Fibroblast of skin of scalp (primary cell): ENCODE measurements at places on chromosomes 3 and 15.
A peak's percentile ranks its signal among the peaks of the same experiment; 100 is the strongest.

DNA sequence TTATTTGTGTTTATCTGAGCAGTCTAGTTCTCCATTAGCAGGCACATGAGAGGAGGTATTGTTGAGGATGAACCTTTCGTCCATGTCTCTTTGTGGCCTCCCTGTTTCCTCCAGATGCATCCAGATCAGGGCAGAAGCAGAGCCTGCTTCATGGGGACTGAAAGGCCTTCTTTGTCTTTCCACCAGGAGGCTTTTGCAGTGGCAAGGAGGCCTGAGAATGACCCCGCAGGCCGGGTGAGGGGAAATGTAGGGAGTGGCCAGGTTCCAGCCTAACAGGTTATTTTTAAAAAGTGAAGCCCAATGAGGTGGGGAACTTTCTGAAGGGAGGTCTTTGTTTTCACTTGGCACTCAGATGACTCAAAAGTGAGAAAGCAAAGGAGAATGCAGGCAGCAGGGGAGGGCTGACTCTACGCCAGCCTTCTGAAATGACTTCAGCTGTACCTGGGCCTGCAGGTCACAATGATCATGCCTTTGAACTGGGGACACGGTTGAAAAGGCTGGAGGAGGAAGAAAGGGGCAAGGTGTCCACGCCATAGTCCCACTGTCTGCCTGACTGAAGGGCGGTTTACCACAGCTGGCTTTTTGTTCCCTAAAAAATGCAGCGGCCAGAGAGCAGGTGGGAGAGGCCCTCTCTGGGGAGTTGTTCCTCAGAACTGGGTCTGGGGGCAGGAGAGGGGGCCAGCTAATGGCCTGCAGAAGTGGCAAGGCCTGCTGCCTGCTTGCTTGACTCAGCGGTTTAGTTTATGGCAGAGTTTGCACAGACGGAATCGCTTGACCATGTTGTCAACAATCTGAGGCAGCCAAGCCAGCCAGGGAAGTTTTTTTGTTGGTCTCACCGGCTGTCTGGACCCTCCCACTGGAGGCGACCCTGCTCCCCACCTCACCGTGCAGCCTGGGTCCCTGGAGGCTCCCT lies 28.7 kb downstream of the CMTM7 start:
- no peak for DNase-seq

- DNase-seq = no peak
Observed at GRCh38 chr15:57263520-57263919, 112.8 kb upstream of the CGNL1 start.

GRCh38 chr3:60856257-60857046 lies 394.8 kb downstream of the FHIT start:
- no peak for DNase-seq

DNA sequence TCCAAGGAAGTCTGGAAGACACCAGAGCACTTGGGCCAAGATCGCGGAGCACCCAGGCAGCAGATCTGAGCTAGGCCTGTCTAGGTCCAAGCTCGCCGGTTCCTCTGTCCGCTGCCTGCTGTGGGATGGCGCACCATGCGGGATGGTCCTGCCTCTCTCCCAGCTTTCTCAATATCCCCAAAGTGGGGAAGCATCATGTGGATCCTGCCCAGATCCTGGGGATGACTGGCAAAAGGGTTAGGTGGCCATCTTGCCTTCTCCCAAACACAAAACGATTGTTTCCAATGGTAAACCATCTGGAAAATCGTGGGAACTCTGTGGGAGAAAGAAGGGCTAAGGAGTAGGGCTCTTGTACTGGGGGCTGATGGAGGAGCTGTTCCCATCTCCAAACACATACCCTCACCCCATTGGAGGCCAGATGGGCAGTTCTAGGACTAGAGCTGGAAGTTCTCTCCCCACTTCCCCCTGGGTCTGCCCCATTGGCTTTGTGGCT lies 8.9 kb downstream of the PRKCD start:
- DNase-seq = no peak

DNA sequence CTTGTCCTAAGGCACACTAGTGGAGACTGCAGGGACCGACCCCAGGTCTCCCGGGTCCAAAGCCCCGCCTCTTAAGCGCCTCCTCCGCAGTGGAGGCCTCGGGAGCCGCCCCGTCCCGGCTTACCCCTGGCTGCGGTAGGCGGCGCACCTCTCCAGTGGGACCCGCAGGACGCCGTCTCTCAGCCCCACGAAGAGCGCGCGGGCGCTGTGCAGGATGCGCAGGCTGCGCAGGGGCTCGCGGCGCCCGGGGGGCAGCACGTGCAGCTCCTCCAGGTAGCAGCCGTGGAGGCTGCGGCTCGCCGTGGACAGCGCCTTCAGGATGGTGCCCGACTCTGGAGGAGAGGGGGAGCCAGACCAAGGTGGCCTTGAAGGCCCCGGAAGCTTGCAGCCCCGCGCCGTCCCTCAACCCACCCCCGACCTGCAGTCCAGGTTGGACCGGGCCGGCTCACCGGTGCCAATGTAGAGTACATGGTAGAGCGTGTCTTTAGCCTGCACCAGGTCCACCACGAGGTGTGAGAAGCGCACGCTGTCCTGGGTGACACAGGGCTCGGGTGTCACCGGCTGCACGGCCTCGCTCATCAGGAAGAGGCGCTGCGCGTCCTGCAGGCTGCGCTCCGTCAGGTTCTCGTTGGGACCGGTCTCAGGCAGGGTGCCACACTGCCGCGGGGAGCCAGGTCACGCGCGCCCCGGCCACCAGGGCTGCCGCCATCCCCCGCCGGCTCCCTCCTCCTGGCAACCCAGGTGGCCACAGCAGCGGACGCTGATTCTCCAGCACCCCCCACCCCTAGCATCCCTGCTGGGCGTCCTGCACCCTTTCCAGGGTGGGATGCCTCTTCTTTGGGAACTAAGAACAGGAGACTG lies 105.5 kb downstream of the SEMA5B start:
- DNase-seq = no peak

- DNase-seq = no peak
Observed at GRCh38 chr3:170220871-170221270, 1.4 kb upstream of the PRKCI start.

DNA sequence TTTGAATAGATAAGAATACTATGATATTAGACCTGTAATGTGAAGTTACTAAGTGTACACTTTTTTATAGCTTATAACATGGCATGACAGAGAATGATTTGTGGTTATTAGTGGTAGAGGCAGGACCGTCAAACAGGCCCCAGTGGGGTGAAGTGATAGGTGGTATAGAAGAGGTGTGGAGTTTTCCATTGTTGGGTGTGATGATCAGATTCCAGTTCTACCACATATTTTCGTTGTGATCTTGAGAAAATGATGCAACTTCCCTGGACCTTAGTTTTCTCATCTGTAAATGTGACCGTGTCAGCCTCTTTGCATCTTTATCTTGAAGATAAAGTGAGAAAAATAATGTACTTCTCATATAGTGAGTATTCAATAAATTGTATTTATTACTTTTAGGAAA lies 30.3 kb upstream of the UTS2B start:
- no peak for DNase-seq

- no peak for DNase-seq
Observed at GRCh38 chr15:74192751-74193150, 9.8 kb downstream of the STRA6 start.

GRCh38 chr3:153767601-153768560 lies 353.3 kb upstream of the ARHGEF26 start:
- DNase-seq = no peak

GRCh38 chr3:29181149-29181780 lies 99.6 kb upstream of the RBMS3 start:
- no peak for DNase-seq

DNA sequence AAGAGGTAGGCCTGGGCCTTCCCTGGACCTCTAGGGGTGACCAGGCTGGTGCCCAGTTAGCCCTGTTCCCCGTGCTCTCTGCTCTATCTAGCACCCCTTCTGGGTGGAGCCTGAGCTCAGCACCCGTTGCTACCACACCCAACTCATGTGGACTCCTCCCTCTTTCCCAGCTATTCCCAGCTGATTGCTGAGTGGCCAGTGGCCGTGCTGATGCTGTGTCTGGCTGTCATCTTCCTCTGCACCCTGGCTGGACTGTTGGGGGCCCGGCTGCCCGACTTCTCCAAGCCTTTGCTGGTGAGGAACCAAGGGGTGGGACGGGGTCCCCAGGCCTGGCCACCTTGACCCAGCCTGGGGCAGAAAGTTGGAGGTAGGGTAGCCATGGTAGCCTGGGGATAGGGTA lies 6.2 kb downstream of the DISP2 start:
- no peak for DNase-seq

DNA sequence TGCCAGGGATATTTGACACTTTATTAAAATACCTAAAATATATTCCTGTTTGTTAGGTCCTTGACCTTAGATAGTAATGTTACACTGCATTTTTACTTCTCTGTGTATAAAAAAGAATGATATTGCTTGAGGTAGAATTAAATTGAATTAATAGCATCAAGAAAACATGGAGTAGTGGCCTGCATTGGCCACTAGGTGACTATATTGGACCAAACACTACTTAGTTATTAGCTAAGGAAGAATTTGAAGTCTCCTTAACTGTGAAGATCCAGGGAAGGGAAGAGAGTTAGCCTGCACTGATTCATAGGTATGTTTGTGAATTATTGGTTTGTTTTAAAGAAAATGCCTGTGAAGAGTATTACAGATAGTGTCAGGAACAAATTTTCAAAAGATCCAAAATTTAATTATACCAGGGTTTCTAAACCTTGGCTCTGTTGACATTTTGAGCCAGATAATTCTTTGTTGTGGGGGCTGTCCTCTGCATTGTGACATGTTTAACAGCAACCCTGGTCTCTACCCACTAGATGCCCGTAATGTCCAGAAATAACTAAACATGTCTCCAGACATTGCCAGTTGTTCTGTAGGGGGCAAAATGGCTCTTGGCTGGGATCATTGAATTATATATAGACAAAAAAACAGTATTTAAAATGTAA lies 103.6 kb upstream of the THSD4 start:
- DNase-seq = peak; percentile 64

GRCh38 chr3:151839313-151839631 lies 25.4 kb downstream of the AADAC start:
- no peak for DNase-seq

- peak; percentile 56 for DNase-seq
Observed at GRCh38 chr3:97793420-97794019, 28.3 kb upstream of the CRYBG3 start.

- DNase-seq = no peak
Observed at GRCh38 chr15:67389975-67390374, 131.0 kb upstream of the C15orf61 start.

DNA sequence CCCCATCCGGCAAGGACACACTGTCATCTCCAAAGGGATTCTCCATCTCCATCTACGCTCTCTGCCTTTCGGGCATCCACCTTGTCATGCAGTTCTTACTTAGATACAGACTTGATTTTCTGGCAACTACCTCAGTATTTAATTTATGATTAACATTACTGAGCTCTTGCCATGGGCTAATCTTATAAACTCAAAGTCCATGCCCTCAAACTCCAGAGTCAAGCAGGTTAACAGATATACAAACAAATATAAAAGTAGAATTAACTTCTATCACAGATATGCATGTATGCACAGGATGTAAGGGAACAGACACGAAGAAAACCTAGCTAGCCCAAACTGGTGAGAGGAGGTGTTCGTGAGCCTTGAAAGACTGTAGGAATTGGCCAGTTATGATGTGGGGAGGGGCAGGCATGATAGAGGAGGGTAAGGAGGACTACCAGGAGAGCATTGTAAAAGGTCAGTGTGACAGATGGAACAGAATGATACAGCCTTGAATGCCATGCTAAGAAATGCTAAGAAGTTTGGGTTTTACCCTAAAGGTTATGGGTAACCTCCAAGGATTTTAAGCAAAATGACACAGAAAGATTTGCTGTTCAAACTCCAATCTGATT lies 334.3 kb downstream of the ULK4 start:
- no peak for DNase-seq

GRCh38 chr15:40454904-40455391 lies 14.2 kb downstream of the BAHD1 start:
- DNase-seq = peak; percentile 43

GRCh38 chr15:57272771-57273357 lies 103.4 kb upstream of the CGNL1 start:
- no peak for DNase-seq

- DNase-seq = no peak
Observed at GRCh38 chr3:156299569-156299968, 179.2 kb downstream of the KCNAB1 start.

GRCh38 chr3:101544161-101544850 lies 17.4 kb upstream of the TRMT10C start:
- no peak for DNase-seq

- no peak for DNase-seq
Observed at GRCh38 chr3:44061268-44061667, 180.4 kb upstream of the TOPAZ1 start.

DNA sequence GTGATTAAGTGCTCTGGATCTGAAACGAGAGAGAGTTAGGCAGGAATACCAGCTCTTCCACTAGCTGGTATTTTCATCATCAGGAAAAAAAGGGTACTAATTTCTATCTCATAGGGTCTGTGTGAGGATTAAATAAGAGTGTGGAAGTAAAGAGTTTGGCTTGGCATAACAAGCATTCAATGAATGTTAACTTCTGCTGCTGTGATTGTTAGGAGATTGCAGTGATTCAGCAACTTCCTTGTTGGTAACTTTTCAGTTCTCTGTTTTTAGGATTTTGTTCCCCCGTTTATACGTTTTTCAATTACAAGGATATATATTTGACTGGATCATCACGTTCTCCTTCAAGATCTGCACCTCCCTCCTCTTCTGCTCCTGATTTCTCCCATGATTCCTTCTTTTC lies 65.9 kb upstream of the MYO5C start:
- DNase-seq = no peak

DNA sequence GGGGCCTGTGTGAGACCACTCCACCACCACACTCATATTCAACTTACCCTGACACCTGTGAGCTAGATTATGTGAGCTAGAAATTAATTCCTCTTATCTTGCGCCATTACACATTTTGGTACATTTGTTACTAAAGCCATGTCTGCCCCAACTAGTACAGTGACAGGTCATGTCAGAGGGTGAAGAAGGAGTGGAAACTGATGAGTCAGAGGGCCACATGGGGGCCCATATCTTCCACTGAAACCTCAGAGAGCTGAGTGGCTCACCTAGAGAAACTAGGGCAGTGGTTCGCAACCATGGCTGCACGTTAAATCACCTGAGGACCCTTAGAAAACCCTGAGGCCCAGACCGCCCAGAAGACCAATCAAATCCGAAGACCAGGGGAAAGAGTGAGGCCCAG lies 15.7 kb upstream of the MEF2A start:
- DNase-seq = no peak

DNA sequence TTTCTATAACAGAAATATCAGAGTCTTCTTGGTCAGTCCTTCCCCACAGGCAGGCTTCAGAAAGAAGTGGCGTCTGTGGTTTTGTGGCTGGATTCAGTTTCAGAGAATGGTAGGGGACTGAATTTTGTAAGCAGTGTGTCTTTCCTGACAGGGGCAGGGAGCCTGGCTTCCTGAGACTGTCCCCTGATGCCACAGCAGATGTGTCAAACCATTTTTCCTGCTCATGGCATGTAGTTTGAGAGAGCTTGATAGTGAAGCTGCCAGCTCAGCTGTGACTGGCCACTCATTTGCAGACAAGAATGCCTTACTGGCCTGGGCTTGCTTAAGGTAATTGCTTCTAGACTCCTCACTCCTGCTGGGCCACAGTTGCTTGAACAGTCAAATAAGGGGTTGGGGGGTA lies 26.4 kb downstream of the LARS2 start:
- no peak for DNase-seq
